ENCODE measurements at places on chromosomes 7 and 10.

DNA sequence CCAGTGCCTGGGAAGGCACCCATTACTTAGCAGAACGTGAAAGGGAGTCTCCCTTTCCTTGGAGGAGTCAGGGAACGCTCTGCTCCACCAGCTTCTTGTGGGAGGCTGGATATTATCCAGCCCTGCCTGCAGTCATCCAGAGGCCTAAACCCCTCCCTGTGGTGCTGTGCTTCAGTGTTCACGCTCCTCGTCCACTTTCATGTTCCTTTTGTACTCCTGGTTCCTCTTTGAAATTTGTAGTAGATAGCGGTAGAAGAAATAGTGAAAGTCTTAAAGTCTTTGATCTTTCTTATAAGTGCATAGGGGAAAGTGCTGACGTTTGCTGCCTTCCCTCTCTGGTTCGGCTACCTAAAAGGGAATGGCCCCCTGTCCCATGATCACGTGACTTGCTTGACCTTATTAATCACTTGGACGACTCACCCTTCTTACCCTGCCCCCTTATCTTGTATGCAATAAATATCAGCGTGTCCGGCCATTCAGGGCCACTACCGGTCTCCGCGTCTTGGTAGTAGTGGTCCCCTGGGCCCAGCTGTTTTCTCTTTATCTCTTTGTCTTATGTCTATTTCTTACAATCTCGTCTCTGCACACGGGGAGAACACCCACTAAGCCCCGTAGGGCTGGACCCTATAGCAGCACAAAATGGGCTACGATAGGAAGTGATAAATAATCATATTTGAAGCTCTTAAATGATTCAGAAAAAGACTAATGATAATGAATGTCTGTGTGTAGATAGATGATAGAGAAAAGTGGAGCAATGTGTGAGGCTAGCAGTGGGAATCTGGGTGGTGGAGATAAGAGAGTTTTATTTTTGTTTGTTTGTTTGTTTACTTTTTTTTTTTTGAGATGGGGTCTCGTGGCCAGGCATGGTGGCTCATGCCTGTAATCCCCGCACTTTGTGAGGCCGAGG lies 5.8 kb upstream of the ESYT2 start:
- DNase-seq, result no peak

GRCh38 chr10:132201111-132201969 lies 14.6 kb downstream of the DPYSL4 start:
- no peak for DNase-seq

GRCh38 chr7:11104578-11104977 lies 130.9 kb downstream of the PHF14 start:
- DNase-seq, result no peak

GRCh38 chr10:74194999-74195398 lies 44.0 kb downstream of the ADK start:
- DNase-seq, result no peak

GRCh38 chr7:8286118-8286517 lies 24.2 kb upstream of the ICA1 start:
- no peak for DNase-seq

DNA sequence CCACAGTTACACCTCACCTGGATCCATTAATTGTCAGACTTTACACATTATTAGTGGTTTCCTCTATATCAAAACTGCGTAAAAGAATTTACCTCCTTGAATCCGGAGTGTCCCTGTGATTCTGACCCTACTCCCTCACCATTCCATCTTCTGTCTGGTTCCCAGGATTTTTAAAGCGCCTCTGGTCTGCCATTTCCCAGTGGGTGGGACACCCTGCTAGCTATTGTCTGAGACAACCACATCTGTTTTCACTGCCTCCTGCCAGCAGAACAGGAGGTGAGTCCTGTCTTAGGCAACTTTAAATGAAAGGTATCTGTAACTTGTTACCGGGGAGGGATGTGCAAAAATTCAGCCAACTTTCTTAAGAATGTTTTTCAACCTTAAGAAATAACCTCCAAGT lies 2.3 kb downstream of the MACROH2A2 start:
- DNase-seq, result no peak

DNA sequence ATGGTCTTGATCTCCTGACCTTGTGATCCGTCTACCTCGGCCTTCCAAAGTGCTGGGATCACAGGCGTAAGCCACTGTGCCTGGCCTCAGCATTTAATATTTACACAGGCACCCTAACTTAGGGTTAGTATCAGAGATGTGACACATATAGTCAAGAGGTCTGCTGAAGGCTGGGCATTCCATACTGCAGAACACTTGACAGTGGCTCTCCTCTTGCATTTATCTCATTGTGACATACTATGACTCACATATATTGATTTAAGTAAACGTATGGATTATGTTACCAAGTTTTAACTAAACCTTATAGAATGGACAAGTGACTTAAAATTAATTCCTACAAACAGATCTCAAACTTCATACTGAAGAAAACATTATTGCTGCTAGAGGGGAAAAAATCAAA lies 36.6 kb downstream of the BRAF start:
- no peak for DNase-seq

DNA sequence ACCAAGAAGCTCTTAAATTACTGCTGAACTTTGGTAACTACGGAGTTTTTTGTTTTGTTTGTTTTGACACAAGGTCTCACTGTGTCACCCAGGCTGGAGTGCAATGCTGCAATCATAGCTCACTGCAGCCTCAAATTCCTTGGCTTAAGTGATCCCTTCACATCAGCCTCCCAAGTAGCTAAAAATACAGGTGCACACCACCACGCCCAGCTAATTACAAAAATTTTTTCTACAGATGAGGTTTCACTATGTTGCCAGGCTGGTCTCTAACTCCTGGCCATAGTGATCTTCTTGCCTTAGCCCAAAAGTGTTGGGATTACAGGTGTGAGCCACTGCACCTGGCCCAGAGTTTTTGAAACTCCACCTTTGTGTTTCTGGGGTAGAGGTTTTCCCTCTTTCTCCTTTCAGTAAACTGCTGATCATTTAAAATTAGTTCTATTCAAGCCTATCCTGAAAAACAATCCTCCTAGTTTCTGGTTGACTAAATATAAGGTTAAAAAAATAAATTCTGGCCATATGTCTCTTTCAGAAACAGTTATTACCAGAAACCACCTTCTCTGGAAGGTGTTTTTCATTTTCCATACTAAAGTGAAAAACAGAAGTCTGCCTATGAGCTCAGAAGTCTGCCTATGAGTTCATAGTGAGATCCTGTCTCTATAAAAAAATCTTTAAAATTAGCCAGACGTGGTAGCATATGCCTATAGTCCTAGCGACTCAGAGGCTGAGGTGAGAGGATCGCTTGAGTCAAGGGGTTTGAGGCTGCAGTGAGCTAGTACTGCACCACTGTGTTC lies 63.9 kb downstream of the VOPP1 start:
- no peak for DNase-seq

- DNase-seq, result no peak
These were observed 56.1 kb downstream of the ZNF783 start for GRCh38 chr7:149317986-149318672.

GRCh38 chr10:44458671-44459413 lies 73.9 kb upstream of the CXCL12 start:
- DNase-seq, result no peak

GRCh38 chr7:16420649-16421332 lies 547 bp downstream of the CRPPA start:
- DNase-seq, result no peak

DNA sequence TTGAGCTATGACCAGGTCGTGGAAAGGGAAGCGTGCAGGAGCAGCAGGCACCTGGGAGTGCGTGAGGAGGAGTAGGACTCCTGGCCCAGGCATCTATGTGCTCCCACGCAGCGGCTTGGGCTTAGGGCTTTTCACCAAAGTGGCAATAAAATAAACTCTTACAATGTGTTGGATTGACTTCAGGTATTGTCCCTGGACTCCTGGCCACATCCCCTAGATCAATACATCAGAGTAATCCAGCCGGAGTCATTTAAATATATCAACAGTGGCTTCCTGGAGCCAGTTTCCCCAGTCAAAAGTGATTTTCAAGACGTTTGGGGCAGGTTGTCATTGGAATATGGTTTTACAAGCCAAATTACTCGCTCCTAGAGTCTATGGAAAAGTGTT lies 344.4 kb downstream of the WDR11 start:
- no peak for DNase-seq

GRCh38 chr7:86929293-86930109 lies 130.0 kb downstream of the ELAPOR2 start:
- DNase-seq, result no peak

DNA sequence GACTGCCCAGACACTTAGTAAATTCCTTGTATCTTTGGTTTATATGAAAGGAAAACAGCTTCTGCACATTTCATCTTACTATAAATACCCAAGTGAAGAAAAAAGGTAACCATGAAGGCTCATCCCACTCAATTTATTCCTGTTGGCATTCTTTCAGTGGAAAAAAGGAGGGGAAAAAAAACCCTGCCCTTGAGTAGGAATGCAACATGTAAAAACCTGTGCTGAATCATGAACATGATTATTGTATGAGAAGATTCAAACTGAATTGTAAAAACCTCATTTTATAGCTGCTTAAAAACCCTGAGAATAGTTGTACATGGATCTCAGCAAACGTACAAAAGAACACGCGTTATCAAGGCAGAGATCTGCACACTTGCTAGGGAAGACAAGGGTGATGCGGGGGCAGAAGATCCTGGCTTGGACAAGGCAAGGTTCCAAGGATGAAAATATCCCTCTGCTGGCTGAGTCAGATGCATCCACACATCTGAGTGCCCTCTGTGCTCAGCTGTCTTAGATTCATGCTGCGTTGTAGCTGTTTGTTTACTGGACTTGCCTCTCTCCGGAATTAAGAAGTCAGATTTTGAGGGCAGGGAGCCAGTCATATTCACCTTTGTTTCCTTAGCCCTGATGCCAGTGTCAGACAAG lies 658.2 kb downstream of the PARD3 start:
- no peak for DNase-seq

DNA sequence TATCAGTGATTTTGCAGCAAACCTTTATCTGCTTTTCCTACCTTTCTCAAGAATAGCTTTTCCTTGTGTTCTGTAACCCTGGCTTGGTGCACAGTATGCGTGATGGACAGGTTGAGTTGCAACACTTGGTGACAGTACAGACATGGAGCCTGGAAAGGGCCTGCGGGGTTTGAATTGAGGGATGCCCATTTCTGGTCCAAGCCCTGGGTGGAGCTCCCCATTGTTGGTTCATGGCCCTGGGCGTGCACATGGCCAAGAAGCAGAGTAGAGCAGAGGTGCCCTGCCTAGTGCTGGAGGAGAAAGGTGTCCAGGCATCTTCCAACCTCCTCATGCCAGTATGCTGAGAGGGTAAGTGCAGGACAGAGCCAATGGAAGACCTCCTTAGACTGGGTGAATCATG lies 106.6 kb upstream of the MKLN1 start:
- no peak for DNase-seq

DNA sequence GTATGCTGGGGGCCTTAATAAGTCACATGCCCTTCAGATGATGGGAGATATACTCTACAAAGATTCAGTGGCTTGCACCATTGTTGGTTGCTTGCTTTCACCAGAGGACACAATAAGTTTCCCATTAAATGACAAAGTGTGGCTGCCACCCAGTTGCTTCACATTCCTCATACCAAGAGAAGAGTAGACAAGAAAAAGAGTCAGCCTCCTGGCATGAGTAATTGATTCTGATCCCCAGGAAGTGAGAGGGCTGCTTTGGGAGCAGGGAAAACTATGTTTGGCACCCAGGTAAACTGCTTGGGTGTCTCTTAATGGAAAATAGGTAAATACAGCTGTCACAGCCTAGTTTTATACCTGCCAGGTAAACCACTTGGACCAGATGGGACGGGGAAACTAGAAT lies 66.7 kb upstream of the IL6 start:
- DNase-seq, result no peak

- DNase-seq, result no peak
These were observed 265.4 kb upstream of the C7orf33 start for GRCh38 chr7:148325208-148325607.

- DNase-seq, result no peak
These were observed 652.4 kb downstream of the CNTNAP2 start for GRCh38 chr7:146768957-146769356.

Measured in NCI-H1048 (cell line).